ENCODE measurements at places on chromosomes 12 and 14. TPM values are rescaled to one million over a fixed set of nuclear protein-coding genes. Genes with fewer than 3 reads are reported as not detected.

MYF5 gene
- not detected for total RNA-seq

PTGDR gene
- 2.9 TPM for total RNA-seq

MARS1 gene
- total RNA-seq: 136 TPM

CELA1 gene
- total RNA-seq: not detected

PACS2 gene
- 71.3 TPM for total RNA-seq

B3GNT4 gene
- not detected for total RNA-seq

NUDT14 gene
- 13.3 TPM for total RNA-seq

PLCZ1 gene
- total RNA-seq: 0.66 TPM

ANKRD9 gene
- total RNA-seq: 15.0 TPM

PITPNM2 gene
- total RNA-seq: 18.1 TPM

PRIM1 gene
- 3.2 TPM for total RNA-seq

ANKRD33 gene
- total RNA-seq: 0.54 TPM

PLEKHD1 gene
- total RNA-seq: 0.30 TPM

CIROP gene
- not detected for total RNA-seq

YARS2 gene
- 11.5 TPM for total RNA-seq

All from aorta (tissue), 5 donors.